ENCODE measurements at places on chromosomes 4 and X.

GRCh38 chr4:89860971-89861370 lies 24.0 kb upstream of the SNCA start:
- no peak for DNase-seq

DNA sequence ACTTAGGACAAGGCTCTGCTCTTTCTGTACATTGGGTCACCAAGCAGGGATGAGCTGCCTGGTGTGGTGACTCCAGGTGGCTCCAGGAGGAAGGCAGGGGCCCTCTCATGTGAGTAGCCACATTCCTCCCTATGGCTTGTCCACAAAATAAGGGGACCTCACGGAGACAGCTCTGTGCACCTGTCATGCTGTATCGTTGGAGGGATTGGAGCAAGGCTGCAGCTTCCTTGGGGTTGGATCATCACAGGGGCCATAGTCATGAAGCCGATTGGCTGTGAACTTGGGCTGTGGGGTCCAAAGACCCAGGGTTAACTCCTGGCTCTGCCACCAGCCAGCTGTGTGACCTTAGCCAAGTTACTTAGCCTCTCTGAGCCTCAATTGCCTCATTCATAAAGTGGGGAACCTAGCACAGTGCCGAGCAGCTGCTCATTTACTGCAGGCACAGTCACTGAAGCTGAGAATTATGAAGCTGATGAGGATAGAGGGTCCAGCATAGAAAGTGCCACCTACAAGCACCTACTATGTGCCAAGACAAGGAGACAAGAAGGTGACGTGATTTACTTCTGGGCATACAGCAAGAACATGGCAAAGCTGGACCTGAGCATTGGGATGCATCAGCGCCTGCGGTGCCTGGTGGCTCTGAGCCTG lies 11.8 kb upstream of the KIAA0232 start:
- no peak for DNase-seq

DNA sequence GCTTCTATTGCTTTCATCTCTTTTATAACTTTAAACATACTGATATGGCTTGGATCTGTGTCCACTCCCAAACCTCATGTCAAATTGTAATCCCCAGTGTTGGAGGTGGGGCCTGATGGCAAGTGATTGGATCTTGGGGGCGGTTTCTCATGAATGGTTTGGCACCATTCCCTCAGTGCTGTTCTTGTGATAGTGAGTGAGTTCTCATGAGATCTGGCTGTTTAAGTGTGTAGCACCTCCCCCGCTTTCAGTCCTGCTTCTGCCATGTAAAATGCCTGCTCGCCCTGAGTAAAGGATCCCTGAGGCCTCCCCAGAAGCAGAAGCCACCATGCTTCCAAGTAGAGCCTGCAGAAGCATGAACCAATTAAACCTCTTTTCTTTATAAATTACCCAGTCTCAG lies 17.7 kb downstream of the MND1 start:
- no peak for DNase-seq

GRCh38 chrX:17298564-17298963 lies 76.4 kb upstream of the NHS start:
- DNase-seq, result no peak

DNA sequence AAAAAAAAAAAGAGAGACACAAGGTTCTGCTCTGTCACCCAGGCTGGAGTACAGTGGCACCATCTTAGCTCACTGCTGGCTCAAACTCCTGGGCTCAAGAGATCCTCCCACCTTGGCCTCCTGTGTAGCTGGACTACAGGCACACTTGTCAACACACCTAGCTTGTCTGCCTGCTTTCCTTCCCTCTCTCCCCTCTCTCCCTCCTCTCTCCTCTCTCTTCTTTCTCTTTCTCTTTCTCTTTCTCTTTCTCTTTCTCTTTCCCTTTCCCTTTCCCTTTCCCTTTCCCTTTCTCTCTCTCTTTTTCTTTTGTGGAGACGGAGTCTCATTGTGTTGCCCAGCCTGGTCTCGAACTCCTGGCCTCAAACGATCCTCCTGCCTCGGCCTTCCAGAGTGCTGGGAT lies 132.1 kb downstream of the DIPK2B start:
- no peak for DNase-seq

GRCh38 chr4:112058433-112058832 lies 86.8 kb upstream of the FAM241A start:
- DNase-seq, result no peak

DNA sequence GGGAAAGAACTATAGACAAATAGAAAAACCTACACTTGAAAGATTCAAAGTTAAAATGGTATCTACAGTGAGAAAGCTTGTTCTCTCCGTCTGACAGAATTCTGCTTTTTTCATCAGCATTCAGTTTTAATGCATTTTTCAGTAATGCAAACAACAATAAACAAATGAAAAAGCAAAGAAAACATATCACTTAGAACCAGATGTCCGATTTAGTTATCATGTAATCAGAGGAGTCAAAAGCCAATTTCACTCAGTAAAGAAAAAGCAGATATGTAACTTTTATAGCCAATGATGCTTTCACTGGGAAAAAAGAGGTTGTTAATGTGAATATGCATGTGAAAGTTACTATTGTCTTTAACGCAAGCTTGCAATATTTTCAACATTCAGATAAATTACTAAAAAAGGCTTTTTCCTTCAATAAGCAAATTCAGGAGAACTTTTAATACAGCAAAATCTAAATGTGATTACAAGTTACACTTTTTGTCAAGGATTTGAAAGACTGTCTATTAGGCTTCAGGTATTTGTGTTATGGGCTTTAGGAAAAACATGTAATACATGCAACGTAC lies 70.7 kb downstream of the TMEM47 start:
- DNase-seq, result no peak

- DNase-seq, result no peak
These were observed 19.7 kb downstream of the NOP14 start for GRCh38 chr4:2943364-2944090.

GRCh38 chr4:168502861-168503260 lies 6.0 kb downstream of the PALLD start:
- no peak for DNase-seq

DNA sequence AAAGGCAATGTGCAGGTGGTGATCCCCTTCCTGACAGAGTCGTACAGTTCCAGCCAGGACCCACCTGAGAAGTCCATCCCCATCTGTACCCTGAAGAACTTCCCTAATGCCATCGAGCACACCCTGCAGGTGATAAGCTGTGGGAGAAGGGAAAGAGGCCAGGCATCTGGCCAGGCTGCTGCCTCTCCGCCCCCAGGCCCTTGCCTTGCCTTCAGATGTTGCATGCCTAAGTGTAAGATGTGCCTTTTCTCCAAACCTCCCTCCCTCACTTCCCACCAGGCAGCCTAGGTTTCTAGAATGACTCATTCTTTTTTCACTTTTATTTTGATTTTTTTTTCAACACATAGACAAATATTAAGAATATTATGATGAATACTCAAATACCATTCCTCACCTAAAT lies 12.2 kb upstream of the CDK16 start:
- no peak for DNase-seq
